Sciatic nerve (tissue), 2 donors: ENCODE measurements at places on chromosomes 16 and 17.

GRCh38 chr16:70589998-70590471 lies 56.3 kb upstream of the IL34 start:
- peak; percentile 72 for DNase-seq

DNA sequence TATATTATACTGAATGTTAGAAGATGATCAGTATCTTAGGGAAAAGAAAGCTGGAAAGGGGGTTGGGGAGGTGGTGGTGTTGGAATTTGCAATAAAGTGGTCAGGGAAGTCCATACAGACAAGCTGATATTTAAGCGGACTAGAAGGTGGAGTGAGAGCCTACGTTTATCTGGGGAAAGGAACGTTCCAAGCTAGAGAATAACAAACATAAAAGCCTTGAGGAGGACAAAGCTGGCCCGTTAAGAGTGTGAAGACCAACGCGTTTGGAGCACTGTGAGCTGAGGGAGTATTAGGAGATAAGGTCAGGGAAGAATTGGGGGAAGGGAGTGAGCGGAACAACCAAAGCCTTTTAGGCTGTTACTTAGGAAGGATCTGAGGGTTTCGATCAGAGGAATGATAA lies 1.4 kb downstream of the DDX42 start:
- DNase-seq: no peak

- no peak for DNase-seq
Measured at GRCh38 chr17:62892870-62893338, 73.1 kb upstream of the TANC2 start.

- DNase-seq: no peak
Measured at GRCh38 chr16:65200156-65200773, 78.4 kb upstream of the CDH11 start.

DNA sequence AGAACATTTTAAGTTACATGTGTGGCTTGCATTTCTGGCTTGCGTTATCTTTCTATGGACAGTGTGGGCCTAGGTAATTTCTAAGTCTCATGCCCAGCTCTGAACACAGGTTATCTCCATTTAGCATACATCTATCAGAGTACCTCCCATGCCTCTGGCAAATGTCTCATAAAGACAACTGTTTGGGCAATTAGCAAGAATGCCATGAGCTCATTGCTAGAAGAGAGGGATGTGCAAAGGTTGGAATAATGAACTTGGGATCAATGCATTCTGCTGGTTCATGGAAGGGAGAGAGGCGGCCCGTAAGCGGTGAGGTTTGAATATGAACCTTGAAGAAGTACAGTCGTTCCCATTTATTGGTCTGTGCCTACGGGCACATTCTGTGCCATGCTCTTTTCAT lies 14.4 kb downstream of the SYT17 start:
- no peak for DNase-seq

DNA sequence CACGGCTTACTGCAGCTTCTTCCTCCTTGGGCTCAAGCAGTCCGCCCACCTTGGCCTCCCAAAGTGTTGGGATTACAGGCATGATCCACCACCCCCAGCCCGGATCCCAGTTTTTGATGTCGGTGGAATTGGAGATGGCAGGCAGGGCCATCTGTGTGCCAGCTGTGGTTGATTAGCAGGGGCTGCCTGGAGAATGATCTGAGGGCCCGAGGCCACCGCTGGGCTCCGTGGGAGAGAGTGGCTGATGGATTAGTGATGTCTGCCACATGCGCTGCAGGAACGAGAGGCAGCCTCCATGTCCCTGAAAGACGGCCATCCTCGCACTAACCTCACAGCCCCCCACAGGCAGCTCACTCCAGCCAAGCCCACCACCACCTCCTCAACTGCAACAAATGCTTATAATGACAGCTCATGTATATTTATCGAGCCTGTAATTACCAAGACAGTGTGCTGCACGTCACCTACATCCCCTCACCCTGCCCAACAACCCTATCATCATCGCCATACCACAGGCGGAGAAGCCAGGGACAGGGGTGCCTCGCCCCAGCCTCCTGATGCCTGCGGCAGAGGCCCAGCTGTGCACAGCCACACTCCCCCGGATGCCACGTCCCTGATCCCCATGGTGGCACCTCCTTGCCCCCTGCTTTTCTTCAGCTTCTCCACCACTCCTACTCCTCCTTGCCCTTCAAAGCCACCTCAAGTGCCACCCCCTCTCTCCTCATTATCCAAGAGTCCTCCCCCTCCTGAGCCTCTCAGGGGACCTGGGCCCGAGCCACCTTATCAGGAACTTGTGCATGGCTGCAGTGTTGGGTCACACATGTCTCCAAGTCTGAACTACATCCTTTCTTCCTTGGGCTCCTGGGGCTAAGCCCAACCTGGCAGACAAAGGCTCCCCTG lies 33.2 kb downstream of the ACTG1 start:
- DNase-seq: no peak

DNA sequence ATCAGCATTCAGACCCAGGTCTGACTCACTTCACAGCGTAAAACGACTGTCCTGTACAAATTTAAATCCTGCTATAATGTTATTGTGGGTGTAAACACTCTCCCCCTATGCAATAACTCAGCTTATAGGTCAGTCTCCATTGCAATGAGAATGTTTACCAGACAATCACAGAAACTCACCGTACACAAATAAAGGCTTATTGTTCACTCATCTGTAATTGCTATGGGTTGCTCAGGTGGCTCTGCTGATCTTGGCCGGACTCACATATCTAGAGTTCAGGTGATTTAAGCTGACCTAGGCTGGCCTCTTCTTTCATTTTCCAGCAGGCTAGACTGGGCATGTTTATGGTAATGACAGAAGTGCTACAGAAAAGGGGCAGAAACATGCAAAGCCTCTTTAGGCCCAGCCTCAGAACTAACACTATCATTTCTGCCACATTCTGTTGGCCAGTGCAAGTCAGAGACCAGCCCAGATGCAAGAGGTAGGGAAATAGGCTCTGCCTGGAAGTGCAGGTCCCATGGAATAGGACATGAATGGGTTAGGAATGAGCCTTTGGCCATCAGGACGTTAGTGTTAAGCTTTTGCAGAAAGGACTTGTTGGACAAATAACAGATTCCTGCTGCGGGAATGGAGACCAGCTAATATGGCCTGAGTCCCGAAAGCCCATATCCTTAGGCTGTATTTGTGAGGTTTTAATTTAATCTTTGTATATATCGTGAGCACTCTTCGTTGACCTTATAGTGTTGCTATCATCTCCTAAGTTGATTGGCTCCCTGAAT lies 44.0 kb downstream of the HLF start:
- DNase-seq: no peak

GRCh38 chr16:261031-261691 lies 14.6 kb downstream of the RGS11 start:
- no peak for DNase-seq

- no peak for DNase-seq
Measured at GRCh38 chr17:39643271-39643670, 6.3 kb downstream of the STARD3 start.

DNA sequence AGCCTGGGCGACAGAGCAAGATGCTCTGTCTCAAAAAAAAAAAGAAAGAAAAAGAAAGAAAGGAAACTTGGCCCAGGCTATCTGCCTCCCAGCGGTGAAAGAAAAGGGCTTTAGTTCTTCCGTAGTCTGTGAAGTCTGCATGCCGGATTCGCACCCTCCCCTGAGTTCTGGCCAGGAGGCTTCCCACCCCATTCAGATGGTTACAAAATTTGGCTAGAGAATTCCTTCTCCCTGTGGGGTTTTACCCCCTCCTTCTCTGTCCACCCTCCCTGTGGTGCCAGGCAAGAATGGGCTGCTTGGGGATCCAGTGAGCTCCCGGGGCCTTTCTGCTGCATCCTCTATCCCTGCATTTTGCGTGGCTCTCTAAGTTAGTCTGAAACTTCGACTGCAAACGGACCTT lies 37.8 kb downstream of the PAFAH1B1 start:
- DNase-seq: no peak

DNA sequence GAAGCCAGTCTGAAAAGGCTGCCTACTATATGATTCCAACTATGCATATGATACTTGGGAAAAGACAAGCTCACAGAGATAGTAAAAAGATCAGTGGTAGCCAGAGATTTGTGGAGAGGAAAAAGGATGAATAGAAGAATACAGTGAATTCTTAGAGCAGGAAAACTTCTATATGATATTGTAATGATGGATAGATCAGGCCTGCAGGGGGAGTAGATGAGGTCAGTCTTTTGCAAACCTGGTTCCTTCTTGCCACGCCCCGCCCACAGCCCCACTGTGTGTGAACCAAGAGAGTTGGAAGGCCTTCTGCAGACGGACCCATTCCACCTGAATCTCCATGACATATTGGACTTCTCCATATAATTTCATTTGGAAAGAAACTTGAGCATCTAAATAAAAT lies 761 bp upstream of the CCL8 start:
- no peak for DNase-seq

DNA sequence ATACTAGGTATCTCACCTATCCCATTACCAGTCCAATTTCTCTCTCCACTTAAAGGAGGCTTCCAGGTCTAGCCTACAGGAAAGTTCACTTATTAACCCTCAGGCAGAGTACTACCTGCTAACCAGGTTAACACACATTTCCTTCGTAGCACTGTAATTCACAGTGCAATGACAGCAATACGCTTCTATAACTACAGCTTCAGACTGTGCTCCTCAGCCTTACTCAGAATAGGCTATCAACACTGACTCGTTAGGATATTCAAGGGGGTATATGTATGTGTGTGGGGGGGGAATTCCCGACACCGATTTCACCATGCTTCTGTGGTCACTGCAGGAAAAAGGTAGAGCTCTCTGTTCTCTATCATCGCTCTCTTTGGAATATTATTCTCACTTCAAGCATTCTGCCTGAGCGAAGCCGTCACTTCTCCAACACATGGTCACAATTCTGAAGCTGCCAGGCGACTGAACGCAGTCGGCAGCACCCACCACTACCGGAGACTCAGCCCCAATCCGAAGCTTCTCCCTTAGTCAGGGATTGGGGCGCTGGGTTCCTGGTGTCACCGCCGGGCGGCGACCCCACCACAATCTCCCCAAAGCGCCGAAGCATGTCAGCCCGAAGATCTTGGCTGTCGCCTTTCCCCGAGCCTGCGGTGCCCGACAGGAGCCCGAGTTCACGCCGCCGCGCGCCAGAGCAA lies 618 bp downstream of the GGA3 start:
- no peak for DNase-seq
